Spinal cord (tissue), 10 donors: ENCODE measurements at places on chromosomes 5 and 9. TPM values are rescaled to one million over a fixed set of nuclear protein-coding genes. Genes with fewer than 3 reads are reported as not detected.

ANGPTL2 gene
- 22.1 TPM for total RNA-seq

TEK gene
- total RNA-seq = 15.8 TPM

SLC36A3 gene
- total RNA-seq = not detected

GCNT4 gene
- 2.9 TPM for total RNA-seq

DELE1 gene
- 92.3 TPM for total RNA-seq

ZNF618 gene
- total RNA-seq = 13.8 TPM

KLHL3 gene
- total RNA-seq = 10.6 TPM

RNF44 gene
- total RNA-seq = 8.1 TPM
